ENCODE measurements at places on chromosomes 6 and 20.

DNA sequence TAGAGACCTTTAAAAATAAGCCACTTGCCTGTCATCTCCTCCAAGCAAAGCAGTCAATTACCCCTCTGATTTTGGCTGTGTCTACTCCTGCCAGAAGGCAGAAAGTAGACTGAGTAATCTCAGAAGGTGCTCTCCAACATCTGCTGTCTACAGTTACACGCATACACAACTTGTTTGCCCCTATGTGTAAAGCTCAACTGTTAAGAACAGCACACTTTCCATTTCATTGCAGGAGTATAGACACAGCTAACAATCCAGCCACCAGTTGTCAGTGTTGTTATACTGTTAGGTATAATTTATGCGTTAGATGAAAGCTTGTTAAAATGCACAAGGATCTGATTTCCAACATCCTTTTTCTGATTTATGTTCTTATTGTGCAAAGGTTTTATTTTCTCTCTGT is 88.2 kb downstream of the SAMD3 start:
- DNase-seq = no peak

DNA sequence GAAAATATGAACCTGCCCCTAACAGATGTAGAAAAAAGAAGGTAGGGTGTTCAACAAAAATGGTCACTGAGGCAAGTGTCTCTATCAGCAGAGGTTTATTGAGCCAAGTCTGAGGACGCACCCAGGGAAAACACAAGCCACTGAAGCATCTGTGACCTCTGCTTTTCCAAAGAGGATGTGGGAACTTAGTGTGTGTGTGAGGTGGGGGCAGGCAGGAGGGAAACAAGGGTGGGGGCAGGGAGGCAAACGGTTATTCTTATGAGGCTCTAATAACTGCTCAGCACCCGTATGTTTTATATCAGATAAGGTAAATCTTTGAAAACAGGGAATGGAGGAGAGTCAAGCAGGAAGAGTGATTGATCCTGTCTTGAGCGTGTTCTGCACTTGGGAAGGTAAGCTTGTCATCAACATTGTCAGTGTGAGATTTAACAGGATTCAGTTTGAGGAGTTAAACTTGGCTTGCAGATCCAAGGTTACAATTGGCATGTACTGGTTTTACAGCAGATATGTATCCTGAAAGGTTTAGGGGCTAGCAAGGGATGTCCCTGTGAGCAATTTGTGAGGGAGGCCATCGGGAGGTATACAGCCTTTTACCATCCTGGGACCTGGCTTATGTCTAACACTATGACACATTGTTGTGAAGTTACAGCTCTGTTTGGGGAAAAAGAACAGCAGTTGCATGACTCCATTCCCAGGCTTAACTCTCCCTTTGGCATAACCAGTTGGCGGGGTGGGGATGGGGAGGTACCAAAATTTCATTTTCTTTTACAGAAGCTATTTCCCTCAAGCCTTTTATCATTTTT is 33.7 kb downstream of the NINL start:
- no peak for DNase-seq

GRCh38 chr6:1216488-1216974 is 95.4 kb upstream of the FOXQ1 start:
- DNase-seq = no peak

DNA sequence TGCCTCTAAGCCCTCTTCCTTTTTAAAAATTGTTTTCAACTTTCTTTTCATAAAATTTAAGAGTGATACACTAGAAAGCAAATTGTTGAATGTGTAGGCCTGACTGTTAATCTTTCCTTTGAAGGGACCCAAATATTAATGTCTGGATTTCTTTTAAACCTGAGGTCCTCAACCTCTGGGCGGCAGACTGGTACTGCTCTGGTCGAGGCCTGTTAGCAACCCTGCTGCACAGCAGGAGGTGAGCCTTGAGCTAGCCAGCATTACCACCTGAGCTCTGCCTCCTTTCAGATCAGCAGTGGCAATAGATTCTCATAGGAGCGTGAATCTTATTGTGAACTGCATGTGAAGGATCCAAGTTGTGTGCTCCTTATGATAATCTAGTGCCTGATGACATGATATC is 191.2 kb downstream of the MANEA start:
- DNase-seq = no peak

DNA sequence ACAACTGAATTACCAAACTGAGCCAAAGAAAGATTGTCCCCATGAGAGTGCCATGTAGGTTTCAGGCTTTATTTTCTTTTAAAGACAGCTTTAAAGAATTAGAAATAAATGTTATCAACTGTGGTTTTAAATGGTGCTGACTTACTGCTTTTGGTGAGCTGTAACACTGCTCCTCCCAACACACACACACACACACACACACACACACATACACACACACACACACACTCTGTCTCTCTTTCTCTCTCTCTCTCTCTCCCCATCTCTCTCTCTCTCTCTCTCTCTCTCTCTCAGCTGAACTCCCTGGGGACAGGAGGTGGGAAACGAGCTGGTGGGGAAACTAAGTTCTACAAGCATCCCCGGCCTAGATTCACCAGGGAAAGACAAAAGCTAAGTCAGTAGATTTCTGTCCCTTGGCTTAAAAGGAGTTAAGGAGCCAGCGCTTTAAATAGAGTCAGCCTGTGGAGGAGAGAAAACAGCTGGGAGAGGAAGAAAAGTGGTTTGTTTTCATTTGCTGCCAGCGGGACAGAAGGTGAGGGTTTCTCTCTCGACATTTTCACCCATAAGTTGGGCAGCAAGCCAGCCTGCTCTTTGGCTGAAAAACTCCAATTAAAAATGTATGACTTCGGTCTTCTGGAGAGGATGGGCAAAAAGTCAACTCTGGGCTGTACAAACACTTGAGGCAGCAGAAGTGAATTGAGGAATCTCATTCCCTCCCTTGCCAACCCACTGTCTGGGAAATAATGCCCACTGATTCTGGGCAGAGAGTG is 27.4 kb downstream of the CBLN4 start:
- DNase-seq = no peak

DNA sequence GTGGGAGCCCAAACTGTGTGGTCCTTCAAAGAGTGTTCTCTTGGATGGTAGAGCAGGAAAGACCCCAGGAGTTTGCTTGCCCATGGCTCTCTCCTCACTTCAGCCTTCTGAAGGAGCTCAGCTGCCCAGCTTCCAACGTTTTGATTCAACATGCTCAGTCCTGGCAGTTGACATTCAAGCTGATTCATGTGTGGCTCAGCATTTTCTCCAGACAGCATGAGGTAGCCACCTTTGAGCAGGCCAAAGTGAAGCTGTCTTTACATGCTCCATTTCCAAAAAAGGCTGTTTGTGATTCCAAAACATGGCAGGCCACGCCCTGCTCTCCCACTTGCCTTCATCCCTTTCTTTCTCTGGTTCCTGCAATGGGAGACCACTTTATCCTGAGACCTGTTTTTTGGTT is 280.2 kb downstream of the TBC1D7 start:
- no peak for DNase-seq

DNA sequence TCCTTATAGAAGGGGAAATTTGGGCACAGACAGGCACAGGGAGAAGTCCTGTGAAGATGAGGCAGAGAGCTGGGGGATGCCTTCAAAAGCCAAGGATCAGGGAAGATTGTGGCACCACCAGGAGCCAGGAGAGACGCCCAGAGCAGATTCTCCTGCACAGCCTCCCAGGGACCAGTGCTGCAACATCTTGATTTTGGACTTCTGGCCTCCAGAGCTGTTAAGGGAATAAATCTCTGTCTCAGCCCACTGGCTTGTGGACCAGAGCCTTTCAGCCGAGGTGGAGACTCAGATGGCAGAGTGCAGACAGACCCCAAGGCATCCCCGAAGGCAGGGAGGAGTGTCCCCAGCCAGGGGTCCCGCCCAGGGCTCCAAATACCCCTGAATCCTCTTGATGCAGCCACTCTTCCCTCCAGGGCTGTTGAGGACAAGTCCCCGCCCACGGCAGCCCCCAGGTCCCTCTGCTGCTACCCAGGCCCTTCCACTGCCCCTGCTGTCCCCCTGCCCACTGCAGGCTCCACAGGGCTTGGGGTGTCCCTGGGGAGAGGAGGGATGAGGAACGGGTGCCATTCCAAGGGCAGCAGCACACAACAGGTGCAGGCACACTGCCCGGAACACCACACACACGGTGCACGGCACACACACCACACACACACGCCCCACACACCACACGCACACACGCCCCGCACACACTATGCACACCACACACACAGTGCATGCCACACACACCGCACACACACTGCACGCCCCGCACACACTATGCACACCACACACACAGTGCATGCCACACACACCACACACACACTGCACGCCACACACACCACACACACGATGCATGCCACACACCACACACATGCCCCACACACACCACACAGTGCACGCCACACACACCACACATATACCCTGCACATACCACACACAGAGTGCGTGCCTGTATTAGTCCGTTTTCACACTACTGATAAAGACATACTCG is 311.4 kb downstream of the TAF4 start:
- no peak for DNase-seq

GRCh38 chr20:6685181-6685582 is 82.3 kb upstream of the BMP2 start:
- DNase-seq = no peak
